ENCODE measurements at places on chromosomes 1 and 21.

- DNase-seq = no peak
These were observed 31.9 kb upstream of the FHAD1 start for GRCh38 chr1:15215116-15215515.

DNA sequence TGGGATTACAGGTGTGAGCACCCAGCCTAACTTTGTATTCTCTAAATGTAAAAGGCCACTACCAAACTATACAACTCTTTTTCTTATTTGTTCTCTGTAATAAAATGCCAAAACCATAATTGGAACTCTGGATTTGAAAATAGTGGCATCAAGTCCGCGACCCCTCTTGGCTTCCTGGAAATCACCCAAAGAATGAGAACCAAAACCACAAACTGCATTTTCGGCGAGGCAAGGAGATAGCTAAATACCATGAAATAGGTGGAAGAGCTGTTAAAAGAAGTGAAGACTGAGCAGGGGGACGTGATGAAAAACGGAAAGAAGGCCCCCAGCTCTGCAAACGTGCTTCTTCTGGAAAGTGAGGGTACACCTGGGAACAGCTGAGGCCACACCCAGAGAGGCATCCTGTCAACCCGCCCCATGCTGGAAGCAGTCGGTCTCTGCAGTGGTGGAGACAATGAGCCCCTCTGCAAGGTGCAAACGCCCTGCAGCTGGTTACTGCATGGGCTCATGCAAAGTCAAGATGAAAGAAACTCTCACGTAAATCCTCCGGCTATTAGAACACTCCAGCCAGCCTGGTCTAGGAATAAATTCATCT lies 22.5 kb downstream of the VPS26C start:
- DNase-seq = no peak

DNA sequence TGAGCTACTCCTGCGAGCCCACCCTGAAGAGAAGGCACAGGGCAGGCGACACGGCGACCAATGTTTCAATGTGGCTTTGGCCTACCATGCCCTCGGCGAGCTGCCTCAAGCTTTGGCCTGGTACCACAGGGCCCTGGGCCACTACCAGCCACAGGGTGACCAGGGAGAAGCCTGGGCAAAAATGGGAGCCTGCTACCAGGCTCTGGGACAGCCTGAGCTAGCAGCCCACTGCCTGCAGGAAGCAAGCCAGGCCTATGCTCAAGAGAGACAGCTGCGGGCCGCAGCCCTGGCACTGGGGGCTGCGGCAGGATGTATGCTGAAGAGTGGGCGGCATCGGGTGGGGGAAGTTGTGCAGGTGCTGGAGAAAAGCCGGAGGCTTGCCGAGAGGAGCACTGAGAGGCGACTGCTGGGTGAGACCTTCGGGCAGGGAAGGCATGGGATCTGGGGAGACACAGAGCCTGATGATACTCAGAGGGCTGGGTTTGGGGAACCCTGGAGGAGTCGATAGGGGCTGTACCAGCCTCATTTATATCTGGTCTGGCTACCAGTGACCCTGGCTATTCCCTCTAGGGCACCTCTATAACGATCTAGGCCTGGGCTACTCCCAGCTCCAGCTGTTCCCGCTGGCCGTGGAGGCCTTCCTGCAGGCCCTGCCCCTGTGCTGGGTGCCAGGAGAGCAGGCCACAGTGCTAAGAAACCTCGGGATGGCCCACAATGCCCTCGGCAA lies 2.3 kb downstream of the TTC24 start:
- DNase-seq = no peak

GRCh38 chr1:110084227-110085078 lies 14.0 kb upstream of the ALX3 start:
- no peak for DNase-seq

All from NCI-H2081 (cell line).